ENCODE measurements at places on chromosomes 3 and 15. TPM values are rescaled to one million over a fixed set of nuclear protein-coding genes. Genes with fewer than 3 reads are reported as not detected.
A peak's percentile ranks its signal among the peaks of the same experiment; 100 is the strongest.

- H3K27ac ChIP-seq: no peak overlapping the region
- no peak for DNase-seq
These were observed 191.7 kb downstream of the GOLGA6L6 start for GRCh38 chr15:20349774-20350498.

The TEX9 gene
- 0.38 TPM for total RNA-seq

DNA sequence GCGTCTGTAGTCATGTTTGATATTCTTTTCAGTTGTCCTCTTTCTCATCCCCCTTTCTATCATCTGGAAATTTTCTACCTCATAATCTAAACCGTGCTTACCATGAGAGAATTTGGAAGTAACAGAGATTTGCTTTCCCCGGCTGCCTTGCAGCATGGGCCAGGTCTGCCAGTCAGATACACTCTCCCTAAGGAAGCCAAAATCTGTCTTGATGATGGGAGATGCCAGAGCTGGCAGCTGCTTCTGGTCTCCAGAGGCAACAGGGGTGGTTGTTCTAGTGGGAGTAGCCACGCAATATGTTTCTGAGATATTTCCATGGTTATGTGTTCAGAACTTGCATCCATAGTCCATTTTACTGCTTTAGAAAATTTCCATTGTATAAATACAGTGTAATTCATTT lies 218.9 kb upstream of the RORA start:
- no peaks in the 10 kb centered on the region for H3K36me3 ChIP-seq
- H3K4me3 ChIP-seq: no peak overlapping the region
- H3K4me1 ChIP-seq: no peaks in the 10 kb centered on the region
- no peak overlapping the region for H3K27ac ChIP-seq

The CHDH gene
- total RNA-seq: 9.0 TPM

DNA sequence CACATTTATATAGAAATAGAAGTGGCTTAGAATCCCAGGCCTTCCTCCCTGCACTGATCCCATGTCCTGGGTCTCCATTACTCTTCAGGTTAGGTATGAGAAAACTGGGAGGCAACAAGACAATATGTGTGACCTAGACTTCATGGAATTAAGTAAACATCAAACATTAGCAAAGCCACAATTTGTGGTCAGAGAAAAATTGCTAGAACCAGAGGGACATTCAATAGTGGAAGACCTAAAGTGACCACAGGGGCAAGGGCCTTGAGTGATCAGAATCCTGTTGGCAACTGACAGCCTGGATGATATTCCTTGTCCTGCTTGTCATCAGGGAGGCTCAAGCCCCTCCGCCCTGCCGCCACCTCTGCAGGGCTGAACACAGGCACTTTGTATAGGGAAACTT lies 322.8 kb upstream of the CTNNB1 start:
- no peak overlapping the region for H3K27ac ChIP-seq
- H3K4me3 ChIP-seq: no peak overlapping the region
- no peaks in the 10 kb centered on the region for H3K36me3 ChIP-seq
- DNase-seq: no peak
- H3K27me3 ChIP-seq: no peaks in the 10 kb centered on the region

DNA sequence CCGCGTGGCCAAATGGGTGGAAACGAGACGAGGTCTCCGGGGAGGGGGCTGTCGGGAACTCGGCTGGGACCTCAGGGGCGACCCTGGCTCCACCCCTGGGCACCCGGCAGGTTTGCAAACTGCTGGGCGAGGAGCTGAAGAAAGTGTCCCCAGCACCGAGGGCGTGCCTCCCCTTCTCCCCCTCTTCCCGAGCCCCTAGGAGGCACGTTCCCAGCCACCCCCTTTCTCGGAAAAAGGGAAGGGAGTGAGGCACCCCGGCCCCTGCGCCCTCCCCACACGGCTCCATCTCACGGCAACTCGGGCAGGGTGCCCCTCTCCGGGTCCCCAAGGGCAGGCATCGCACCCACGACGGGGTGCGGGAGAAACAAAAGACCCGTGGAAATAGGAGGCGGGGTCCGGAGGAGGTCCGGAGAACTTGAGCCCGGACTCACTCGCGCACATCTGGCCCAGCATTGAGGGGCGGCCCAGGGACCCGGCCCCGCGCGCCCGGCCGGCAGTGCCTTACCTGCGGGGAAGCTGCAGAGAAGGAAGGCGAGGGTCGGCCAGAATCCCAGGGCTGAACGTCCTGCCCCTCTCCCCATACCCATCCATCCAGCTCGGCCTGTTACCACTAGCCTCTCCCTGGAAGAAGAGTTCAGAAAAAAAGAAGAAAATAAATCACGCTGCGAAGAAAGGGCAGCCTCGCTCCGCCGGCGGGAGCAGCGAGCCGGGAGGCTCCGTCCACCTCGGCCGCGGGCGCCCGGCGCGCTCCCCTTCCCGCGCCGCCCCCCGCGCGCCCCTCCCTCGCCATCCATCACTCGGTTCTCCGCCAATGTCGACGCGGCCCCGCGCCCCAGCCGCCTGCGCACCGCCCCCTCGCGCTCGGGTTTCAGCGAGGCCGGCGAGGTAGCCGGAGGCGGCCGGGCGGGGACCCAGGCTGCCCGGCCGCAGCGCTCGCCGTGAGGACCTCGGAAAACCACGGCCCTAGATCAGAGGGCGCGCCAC lies 16.3 kb downstream of the RGMA start:
- peaks cover 59% of the 10 kb centered on the region for H3K27me3 ChIP-seq
- no peak for DNase-seq
- H3K4me3 ChIP-seq: no peak overlapping the region
- H3K4me1 ChIP-seq: peaks cover 13% of the 10 kb centered on the region
- H3K36me3 ChIP-seq: no peaks in the 10 kb centered on the region
- H3K27ac ChIP-seq: no peak overlapping the region

DNA sequence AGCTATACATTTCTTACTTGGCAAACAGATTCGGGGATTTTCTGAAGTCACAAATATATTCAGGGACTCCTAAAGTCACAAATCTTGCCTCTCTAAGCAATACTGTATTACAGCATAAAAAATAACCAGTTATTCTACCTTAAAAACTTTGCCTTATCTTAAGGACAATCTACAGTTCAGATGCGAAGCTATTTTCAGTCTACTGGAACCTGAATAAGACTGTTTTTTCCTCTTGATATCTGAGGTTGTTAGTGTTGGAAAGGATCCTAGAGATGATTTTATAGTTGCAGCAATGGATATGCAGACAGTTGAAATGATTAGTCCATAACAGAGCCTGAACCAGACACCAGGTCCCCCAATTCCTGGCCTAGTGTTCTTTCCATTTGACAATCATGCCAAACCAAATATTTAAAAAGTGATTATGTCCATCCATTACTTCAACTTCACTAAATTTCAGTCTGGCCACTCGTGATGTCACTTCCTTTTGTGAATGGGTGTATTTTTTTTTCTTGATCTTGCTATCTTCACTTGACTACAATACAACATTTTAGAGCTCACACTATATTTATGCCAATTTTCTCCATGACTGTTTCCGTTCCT lies 1.8 kb downstream of the HDGFL3 start:
- peaks cover 26% of the 10 kb centered on the region for H3K27me3 ChIP-seq
- no peak overlapping the region for H3K27ac ChIP-seq
- DNase-seq: no peak
- peaks cover 19% of the 10 kb centered on the region for H3K4me1 ChIP-seq
- H3K4me3 ChIP-seq: peak overlapping the region; percentile 84

Measured in activated CD4-positive, alpha-beta memory T cell treated with anti-CD3 and anti-CD28 coated beads, Interleukin-2, amount 10 ng/mL, durations not matched to agents 7 days and 5 days (primary cell).